Caki2 (cell line): ENCODE measurements at places on chromosomes 3 and 15.

DNA sequence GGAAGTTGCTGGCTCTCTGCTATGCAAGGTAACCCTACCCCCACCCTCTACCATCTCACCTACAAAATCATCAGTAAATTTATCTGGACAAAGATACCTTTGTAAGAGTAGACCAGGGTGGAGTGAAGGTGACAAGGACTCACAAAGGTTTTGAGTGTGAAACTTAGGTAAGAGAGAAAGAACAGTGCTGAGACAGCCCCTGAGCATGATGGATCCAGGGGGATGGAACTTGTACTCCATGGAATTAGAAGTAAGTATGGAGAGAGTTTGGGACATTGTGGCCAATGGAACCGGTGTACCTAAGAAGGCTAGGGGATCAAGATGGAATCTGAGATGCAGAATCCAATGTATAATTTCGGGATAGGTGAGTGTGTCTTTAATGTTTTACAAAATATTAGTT, 153.0 kb upstream of the NSMCE3 start:
- DNase-seq = no peak

GRCh38 chr3:28901018-28901417, 379.9 kb upstream of the RBMS3 start:
- DNase-seq = no peak

- DNase-seq = no peak
Measured at GRCh38 chr3:150069633-150070032, 98.9 kb upstream of the PFN2 start.

DNA sequence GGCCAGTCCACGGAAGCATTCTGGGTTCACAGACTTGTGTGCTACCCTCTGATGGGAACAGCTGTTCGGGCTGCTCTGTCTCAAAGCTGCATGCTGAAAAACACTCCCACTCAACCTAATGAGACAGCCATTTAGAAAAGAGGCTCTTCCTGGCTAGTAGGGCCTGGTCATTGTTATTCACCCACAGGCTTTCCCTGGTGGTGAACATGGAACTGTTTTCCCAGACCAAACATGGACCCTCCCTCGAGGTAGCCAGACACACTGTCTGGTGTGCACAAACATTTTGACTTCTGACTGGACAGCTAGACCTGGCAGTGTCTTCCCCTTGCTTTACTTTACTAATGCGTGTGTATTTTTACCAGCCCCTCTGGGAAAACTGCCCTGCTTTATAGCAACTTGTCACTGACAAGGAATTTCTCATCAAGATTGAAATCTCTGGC, 39.0 kb downstream of the MECOM start:
- DNase-seq = no peak

DNA sequence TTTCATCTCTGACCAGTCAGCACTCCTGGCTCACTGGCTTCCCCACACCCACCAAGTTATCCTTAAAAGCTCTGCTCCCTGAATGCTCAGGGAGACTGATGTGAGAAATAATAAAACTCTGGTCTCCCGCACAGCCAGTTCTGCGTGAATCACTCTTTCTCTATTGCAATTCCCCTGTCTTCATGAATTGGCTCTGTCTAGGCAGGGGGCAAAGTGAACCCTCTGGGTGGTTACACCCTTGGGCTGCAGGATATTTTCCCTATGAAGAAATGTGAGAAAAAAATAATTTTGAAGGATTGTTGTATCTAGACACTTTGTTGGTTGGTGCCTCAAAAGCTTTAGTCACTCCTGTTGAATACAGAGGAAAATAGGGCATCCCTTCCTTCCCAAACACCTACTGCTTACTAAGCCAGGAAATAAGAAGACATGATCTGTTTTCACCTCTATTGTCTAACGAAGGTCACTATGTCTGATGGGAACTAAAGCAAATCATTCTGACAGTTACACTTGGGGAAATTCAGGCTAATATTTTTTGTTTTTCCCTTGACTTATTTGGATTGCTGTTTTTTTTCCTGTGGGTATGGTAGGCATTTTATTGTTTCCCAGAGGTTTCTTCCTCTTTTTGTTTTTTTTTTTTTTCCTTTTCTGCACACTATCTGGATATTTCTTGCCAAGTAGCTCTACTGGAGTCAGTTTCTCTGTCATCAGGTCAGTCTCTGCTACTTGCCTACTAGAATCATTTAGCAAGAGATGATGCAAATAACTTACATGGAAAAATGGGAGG, 15.3 kb upstream of the TNFSF10 start:
- no peak for DNase-seq

GRCh38 chr3:104388619-104389018, 978.1 kb upstream of the ALCAM start:
- DNase-seq = no peak

- DNase-seq = no peak
Measured at GRCh38 chr3:23691357-23691895, 114.3 kb upstream of the UBE2E1 start.

- no peak for DNase-seq
Measured at GRCh38 chr3:112377568-112378071, 44.7 kb downstream of the CD200 start.

- DNase-seq = no peak
Measured at GRCh38 chr3:128764863-128765262, 38.9 kb downstream of the RAB7A start.
